ENCODE measurements at places on chromosomes 2 and 18.

DNA sequence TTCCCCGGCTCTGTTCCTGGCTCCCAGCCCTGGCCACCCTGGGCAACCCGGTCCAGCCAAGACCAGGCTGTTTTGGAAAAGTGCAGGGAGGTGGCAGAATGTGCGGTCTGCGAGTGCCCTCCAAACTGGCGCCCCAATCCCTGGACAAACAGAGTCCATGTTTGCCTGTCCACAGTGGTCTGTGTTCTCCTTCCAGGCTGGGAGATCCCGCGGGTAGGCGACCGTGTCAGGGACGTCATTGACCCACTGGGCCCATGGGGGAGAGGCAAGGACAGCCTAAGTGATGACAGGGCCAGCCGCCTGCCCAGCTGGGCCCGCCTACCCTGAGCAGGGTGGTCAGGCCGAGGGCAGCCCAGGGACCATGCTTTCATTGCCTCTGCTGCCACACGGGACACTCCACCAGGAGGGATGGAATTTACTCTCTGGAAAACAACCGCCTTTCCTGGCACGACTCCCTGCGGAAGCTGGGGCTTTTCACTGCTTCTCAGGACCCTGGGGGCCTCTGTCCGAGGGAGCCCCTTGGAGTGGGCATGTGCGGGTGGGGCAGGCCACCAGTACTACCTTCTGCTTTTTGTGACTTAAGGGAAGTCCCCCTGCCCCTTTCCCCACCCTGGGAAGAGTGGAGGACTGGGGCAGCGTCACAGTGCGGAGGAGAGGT, 20.1 kb downstream of the CYP26B1 start:
- no peak for DNase-seq

DNA sequence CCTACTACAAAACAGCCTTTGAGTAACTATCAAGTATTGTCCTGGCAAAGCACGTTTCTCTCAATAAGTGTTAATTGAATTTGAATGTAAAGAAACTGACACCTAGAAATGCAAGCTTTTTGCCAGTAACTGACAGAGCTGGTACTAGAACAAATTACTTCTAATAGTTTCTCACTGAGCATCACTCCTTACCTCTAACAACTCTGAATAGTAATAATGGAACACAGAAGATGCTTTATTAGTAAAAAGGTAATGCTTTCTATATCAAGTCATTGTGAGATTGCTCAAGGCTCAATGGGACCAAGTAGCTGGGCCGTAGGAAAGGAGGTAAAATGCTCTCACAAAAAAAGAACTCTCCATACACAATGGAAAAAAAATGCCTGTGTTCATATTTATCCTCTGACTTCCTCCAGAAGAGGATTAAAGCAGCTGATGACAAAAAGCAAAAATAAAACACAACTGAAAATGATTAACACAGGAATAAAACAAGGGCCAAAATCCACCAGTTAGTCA, 11.8 kb downstream of the RASGRP3 start:
- DNase-seq, result no peak

GRCh38 chr2:201932511-201932910, 101.1 kb upstream of the FZD7 start:
- no peak for DNase-seq

- no peak for DNase-seq
Measured at GRCh38 chr2:233060501-233060979, 398 bp downstream of the INPP5D start.

DNA sequence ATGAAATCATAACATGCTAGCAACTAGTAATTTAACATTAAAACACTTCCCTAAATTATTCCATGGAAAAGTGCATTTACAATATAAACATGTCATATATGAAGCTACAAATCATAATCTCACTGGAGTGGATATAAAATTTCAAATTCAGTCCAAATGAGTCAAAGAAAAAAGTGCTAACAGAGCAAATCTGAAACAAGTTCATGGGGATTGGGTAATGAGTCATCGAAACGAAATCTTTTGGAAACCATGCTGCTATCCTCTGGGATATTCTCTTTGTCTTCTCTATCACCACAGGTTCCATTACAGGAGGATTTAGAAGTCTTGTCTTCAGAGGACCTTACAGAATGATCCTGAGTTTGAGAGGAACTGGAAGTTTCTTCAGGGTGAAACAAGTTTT, 34.1 kb downstream of the STK17B start:
- DNase-seq, result no peak

DNA sequence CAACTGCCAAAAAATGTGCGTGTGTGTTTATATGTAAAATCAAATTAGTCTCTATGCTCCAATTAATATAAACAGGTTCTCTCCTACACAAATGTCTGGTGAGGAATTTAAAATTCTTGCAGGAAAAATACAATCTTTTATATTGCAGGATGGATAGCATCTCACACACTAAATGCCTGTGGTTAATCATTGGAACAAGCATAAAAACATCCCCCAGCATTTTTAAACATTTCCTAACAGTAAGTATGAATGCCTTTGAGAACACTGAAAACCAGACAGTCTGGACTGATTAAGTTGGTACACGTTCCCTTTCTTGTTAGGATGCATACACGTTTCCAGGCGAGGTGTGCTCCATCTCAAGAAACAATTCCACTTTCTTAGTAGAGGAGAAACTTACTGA, 29.9 kb upstream of the PDE1A start:
- no peak for DNase-seq

- DNase-seq, result no peak
Measured at GRCh38 chr18:62023536-62023935, 130.7 kb upstream of the RNF152 start.

- DNase-seq, result no peak
Measured at GRCh38 chr2:58957188-58957840, 716.2 kb upstream of the FANCL start.

- no peak for DNase-seq
Measured at GRCh38 chr2:192570788-192571187, 376.1 kb upstream of the TMEFF2 start.

DNA sequence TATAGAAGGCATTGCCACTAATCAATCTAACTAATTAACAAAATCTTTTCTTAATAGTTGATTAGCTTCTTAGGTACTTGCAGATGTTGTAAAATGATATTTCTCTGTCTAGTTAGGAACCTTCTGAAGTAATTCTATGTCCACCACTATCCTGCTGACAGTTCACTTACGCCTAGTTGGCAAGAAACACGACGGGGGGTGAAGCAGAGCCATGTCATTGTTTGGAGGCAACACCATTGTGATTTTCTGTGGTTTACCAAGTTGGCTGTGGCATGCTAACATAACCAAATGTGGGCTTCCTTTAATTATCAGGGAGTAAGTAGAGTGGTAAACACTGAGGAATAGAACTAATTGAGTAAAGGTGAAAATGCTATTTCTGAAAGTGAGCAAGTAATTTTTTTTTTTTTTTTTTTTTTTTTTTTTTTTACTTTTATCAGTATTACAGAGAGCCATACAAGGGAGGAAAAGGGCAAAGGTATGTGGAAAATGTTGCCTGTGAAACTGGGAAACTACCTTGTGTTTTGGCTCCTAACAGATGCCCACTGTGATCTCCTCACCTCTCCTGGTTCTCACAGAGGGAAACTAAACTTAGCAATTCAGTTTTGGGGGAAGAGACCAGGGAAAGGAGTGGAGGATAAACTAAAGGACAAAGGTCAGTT, 126.8 kb downstream of the MEIS1 start:
- no peak for DNase-seq

DNA sequence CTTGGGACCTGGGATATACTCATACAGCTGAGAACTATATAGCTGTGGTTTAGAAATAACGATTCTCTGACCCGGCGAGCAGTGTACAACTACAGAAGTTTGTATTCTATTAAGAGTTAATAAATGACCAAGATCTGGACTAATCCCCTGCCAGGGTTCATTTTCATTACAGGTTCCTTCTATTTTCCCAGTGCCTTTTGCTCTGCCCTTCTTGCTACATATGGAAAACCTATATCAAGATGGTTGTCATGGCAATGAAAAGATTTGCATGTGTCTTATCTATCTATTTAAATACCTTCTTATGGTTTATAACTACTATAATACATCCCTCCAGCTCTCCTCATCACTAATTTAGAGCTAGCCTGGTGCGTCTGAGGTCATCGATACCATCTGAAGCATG, 965.2 kb downstream of the BCL11A start:
- DNase-seq, result no peak

DNA sequence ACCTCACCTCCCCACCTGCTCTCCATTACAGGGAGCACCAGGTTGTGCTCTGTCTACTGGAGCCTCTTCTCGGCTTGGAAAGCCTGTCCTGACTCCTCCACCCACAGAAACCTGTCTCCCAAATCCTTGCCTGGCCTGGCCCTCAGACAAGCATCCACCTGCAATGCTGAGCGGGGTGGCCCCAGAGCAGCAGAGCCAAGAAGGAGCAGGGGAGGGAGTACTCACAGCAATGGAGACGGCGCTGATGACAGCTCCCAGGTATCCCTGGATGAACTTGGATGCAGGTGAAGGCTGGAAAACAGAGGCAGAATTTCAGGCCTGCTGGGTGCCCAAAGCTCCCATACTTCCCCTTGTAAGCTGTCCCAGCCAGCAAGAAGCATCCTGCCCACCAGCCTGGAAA, 72.8 kb downstream of the SFXN5 start:
- DNase-seq, result no peak

- no peak for DNase-seq
Measured at GRCh38 chr2:139836769-139837168, 1056.6 kb upstream of the NXPH2 start.

DNA sequence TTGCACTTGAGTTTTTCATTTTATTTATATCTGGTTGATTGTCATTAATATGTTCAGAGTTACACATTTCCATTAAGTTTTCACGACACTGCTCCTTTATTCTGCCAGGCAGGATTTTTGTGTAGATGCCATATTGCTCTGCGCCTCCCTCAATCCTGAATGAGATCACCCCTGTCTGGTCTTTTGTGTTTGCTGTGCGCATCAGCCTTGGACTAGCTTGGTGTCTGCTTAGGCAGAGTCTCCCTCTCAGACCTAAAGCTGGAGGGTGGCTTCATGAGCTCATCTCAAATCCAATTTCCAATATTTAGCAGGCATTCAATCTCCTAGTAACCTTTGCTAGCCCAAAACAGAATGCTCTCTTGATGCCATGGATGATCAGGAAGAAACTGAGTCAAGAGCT, 137.4 kb downstream of the SMAD7 start:
- no peak for DNase-seq

GRCh38 chr2:192190474-192190873, 4.3 kb downstream of the TMEFF2 start:
- peak; percentile 16 for DNase-seq

DNA sequence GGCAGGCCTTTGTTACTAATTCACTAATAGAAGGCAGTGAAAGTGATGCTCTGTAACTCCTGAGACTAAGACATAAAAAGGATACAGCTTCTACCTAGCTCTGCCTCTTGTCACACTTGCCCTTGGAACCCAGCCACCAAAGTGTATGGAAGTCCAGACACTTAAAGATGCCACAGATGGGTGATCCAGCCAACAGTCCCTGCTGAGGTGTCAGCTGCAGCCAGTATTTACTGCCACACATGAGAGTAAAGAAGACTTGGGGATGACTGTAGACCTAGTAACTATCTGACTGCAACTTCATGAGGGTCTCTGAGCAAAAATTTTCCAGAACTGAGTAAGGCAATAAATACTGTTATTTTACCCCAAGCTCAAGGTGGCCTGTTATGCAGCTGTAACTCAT, 8.8 kb downstream of the IMMT start:
- no peak for DNase-seq

DNA sequence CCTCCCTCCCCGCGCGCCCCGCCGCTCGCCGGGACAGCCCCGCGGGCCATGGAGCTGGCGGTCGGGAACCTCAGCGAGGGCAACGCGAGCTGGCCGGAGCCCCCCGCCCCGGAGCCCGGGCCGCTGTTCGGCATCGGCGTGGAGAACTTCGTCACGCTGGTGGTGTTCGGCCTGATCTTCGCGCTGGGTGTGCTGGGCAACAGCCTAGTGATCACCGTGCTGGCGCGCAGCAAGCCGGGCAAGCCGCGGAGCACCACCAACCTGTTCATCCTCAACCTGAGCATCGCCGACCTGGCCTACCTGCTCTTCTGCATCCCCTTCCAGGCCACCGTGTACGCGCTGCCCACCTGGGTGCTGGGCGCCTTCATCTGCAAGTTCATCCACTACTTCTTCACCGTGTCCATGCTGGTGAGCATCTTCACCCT, 865 bp downstream of the GALR1 start:
- peak; percentile 29 for DNase-seq

- no peak for DNase-seq
Measured at GRCh38 chr2:226208726-226209125, 590.9 kb downstream of the IRS1 start.

DNA sequence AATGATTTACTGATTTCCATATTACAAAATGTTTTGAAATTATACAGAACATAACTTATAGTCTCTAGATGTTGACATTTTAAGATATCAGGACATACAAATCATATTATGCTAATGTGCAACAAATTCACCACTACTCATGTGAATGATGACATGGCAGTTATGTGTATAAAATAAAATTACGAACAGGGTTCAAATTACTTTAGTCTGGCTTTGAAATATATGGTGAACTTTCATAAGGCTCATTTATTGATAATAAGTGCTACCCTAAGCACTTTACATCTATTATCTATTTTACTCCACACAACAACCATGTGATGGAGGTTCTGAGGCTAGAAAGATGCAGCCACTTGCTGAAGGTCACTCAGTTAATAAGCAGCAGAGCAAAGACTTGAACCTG, 62.8 kb downstream of the PDE11A start:
- DNase-seq, result no peak

DNA sequence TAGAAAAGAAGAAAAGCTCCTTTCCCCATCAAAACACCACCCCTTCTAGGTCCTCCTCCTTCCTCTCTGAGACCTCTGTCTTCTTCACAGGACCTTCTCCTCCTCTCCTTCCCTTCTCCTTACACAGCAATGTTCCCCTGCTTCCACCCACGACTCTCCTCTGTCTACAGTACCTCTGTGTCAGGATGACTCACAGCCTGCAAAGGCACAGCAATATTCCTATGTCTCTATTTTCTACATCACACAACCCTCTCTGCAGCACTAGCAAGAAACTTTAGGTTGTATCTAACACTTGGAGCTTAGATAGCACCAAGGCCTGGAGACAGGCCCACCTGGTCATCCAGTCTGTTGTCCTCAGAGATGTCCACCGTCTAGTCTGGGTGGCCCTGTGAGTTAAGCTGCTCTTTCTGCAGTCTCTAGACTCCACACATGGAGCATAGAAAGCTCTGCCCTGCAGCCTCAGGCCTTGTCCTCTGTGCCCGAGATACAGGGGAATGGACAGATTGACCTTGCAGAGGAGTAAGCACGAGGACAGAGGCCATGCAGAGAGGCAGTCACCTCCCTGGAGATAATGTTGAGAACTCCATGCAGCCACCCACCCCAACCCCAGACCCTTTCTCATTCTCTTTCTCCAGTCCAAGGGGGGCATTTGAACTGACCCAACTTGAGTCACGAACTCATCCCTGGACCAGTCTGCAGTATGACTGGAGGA, 212.0 kb downstream of the TNS1 start:
- peak; percentile 3 for DNase-seq

- DNase-seq, result peak; percentile 53
Measured at GRCh38 chr2:102025583-102026267, 34.0 kb downstream of the IL1R2 start.

DNA sequence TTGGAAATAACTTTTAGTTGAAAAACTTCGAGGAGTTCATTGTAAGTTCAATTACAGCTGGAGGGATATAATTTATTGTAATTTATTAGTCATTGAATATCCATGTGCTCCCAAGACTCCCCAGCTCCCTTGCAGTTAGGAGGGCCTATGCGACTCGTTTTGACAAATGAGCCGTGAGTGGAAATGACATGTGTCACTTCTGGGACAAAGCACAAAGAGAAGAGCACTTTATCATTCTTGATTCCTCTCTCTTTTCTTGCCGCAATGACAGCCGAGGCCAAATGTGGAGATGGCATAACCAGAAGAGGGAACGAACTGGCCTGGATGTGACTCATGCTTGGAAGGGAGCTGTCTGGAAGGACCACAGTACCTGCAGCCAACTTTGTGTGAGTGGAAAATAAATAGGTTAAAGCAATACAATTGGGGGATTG, 44.2 kb upstream of the ITSN2 start:
- no peak for DNase-seq
